ENCODE measurements at places on chromosomes 3 and 15. TPM values are rescaled to one million over a fixed set of nuclear protein-coding genes. Genes with fewer than 3 reads are reported as not detected.

- no peaks in the 10 kb centered on the region for H3K27me3 ChIP-seq
- no peak for DNase-seq
- no peak overlapping the region for H3K27ac ChIP-seq
- no peaks in the 10 kb centered on the region for H3K4me1 ChIP-seq
- no peak overlapping the region for H3K4me3 ChIP-seq
Measured at GRCh38 chr3:47243419-47244147, 39.0 kb downstream of the KIF9 start.

- H3K27me3 ChIP-seq, result peaks cover 3% of the 10 kb centered on the region
- no peaks in the 10 kb centered on the region for H3K4me1 ChIP-seq
- DNase-seq, result no peak
- H3K36me3 ChIP-seq, result no peaks in the 10 kb centered on the region
- H3K27ac ChIP-seq, result no peak overlapping the region
- no peak overlapping the region for H3K4me3 ChIP-seq
Measured at GRCh38 chr3:23115171-23115877, 87.8 kb upstream of the UBE2E2 start.

The ECE2 gene
- not detected for total RNA-seq

The VEPH1 gene
- 1.7 TPM for total RNA-seq

The HEG1 gene
- total RNA-seq, result 21.6 TPM
